BJ (cell line): ENCODE measurements at places on chromosomes 16 and 17.

DNA sequence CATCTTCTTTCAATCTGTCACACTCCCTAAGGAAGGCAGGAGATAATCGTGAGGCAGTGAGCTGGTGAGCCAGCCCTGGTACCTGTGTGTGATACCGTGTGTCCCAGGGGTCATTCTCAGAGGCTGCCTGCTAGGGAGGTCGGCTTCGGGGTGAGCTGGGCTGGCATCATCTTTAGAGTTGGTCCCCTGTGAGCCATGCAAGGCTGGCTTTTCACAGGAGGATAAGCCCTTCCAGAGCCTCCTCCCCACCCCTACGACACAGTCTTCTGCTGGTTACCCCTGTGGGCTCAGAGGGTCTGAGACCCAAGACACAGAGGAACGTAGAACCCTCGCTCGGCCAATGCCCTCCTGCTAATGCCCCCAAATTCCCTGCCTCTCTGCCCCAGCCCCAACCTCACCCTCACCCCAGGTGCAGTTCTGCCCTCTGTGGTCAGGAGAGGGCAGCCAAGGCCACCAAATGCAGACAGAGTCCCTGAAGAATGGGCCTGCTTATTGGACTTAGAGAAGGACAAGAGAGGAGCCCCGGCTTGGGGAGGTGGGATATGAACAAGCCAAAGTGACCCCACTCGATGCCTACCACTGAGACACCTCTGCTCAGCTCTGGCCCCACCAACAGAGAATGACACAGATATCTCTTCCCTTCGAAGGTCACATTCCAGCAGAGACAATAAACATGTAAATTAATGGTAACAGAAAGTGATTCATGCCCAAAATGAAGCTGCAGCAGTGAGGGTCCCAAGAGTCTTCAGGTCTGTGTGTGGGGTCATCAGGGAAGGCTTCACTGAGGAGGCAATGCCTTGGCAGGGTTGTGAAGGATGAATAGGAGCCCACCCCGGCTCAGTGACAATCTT lies 80.8 kb upstream of the CCL1 start:
- no peak for DNase-seq

- peak; percentile 47 for DNase-seq
Observed at GRCh38 chr17:42112552-42113176, at the start of gene DHX58. TSS of gene DHX58 (minus strand) at chr17:42112714. CDS start at chr17:42111892, 822 bp downstream.

DNA sequence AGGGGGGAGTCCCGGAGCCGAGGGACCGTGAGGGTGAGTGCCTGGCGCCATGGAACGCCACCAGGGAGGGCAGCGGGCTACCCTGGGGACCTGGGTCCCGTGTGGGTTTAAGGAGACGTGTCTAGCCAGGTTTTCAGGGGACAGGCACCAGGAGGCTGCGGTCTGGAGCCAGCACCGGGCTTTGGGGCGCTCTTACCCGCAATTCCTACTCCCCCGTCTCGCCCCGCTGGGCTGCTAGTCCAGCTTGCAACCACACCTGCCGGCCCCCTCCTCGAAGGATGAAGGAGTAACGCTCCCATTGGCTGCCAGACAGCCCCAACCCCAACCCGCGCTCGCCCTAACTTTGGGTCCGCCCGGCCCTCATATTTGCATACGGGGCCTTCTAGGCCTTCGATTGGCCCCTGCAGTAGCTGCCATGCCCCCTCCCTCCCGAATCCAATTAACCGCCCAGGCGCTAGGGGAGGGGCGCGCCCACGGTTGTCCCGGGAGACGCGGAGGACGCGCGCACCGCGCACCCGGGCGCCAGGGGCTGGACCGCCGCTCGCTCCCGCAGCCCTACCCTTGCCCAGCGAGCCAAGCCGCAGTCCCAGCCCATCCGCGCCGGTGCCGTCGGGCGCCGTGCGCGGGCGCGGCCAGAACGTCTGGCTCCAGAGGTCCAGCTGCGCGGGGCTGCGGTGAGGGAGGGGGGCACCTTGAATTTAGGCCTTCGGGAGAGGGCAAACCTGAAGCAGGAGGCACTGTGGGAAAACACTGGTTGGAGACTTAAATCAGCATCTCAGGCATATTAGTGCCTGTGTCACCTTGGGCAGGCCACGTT lies at the start of gene TTLL6:
TSS of gene TTLL6 (minus strand) at position 456 of the 817 bp plus-strand sequence. CDS start at position 299, 157 bp downstream.
- DNase-seq: no peak

GRCh38 chr16:1979271-1980029 lies 1.8 kb downstream of the NOXO1 start:
- no peak for DNase-seq

DNA sequence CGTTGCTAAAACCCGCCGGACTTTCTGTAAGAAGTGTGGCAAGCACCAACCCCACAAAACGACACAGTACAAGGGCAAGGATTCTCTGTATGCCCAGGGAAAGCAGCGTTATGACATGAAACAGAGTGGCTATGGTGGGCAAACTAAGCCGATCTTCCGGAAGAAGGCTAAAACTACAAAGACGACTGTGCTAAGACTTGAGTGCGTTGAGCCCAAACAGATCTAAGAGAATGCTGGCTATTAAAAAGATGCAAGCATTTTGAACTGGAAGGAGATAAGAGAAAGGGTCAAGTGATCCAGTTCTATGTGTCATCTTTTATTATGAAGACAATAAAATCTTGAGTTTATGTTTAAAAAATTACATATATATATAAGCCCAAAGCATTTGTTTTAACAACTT lies 20.3 kb downstream of the HELZ start:
- DNase-seq: no peak

- DNase-seq: peak; percentile 93
Observed at GRCh38 chr17:80892019-80892855, 99.4 kb upstream of the CHMP6 start.

GRCh38 chr16:69396187-69397061 lies 10.6 kb upstream of the TERF2 start:
- peak; percentile 74 for DNase-seq

DNA sequence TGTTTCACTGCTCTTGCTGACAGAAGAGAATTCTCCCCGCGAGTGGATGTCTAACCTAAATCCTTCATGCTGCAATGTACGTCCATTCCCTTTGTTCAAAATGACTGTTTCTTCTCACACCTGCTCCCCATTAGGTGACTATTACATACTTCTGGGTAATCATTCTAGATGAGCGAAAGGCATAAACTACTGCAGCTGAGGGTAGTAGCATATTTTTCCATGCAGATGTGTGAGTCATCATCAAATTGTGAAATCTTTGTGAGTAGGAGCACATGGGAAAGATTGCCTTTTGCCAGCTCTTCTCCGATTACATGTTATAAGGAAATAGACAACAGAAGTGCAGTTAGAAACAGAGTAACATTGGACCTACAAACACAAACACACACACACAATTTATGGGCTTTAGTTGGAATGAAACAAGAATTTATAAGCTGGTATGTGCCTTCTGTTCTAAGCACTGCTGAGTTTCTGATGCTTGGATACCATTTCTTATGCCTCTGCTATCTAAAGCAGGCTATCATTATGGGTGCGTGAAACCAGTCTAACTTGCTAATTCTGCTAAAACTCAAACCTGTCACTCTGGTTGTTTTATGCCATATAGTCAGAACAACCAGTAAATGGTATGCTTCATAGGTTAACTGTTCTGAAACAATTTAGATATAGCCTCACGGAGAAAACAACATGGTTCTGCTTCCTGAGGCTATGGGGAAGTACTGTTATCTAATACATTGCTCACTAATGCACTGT lies 346.9 kb upstream of the PSMD7 start:
- DNase-seq: peak; percentile 88

GRCh38 chr16:87165885-87166284 lies 151.3 kb downstream of the C16orf95 start:
- no peak for DNase-seq

- no peak for DNase-seq
Observed at GRCh38 chr16:64809876-64810629, 311.8 kb downstream of the CDH11 start.

DNA sequence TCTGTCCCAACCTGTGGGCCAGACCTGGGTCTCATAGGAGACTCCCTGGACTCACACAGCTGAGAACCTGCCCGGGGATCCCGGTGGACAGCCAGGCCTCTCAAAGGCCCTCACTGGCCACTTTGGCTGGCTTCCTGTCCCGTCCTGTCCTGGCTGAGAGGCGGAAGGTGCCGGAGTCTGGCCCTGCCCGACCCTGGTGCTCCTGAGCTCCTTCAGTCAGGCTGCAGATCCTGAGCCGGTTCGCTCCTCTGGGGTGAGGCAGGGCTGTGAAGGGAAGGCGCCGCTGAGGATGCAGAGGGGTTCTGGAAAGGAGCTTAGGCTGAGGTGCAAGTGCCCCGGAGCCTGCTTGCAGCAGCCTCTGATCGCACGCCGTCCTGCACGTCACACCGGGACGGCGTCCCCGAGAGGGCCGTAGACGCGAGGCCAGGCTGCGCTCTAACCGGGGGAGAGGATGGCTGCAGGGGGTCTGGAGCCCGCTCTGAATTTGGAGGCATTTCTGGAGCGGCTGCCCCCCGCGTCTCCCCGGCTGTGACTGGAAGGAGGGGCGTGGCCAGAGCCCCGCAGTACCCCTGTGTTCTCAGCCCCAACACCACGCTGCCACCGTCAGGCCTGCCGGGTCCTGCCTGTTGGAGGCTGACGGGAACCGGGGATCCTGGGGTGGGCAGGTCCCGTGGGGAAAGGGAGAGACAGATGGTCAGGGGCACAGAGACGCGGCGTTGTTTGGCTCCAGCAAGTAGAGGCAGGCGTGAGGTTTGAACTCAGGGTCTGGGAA lies 4.1 kb downstream of the HGS start:
- no peak for DNase-seq

DNA sequence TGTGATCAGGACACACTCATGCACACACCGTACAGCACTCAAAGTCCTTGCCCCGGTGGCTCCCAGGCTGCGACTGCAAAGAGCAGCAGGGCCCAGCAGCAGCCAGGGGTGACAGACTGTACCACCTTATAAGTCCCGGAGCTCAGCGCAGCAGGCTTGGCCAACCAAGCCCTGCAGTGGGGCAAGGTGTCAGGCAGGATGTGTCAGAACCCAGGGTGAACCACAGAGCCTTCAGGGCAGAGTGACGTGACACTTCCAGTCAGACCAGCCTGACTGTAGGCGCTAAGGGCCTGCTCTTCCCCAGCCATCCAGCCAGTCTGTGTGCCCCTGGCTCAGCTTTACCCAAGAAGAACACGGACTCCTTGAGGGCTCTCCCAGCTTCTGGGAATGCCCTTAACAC lies 204.1 kb downstream of the COPRS start:
- DNase-seq: no peak

GRCh38 chr16:55272744-55273143 lies 51.3 kb upstream of the IRX6 start:
- no peak for DNase-seq

- no peak for DNase-seq
Observed at GRCh38 chr16:81636298-81636993, 142.6 kb upstream of the PLCG2 start.

GRCh38 chr16:14418795-14419225 lies 211.2 kb downstream of the PARN start:
- no peak for DNase-seq

GRCh38 chr16:80114699-80115098 lies 426.1 kb upstream of the DYNLRB2 start:
- DNase-seq: no peak

DNA sequence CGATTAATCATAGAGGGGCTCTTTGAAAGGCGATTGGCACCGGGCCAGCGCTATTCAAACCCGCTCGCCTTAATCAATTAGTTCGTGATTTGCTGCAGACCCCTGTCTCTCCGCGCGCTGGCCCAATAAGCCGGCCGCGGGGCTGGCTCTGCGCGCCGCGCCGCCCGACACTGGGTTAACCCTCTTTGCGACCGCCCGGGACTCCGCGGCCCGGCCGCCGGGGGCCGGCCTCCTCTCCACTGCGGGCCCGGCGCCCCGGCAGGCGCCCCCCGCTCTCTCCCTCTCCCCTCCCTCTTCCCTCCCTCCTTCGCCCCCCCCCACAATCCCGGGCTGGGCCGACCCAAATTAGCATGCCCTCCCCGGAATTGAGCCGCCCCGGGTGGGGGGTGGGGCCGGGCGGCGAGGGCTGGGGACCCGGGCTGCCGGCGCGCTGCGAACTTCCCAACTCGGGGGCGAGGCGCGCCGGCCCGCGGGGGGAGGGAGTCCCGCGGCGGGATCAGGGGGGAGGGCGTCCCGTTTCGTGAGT lies 428 bp upstream of the SALL1 start:
- DNase-seq: no peak

- no peak for DNase-seq
Observed at GRCh38 chr16:58126451-58126961, 2.7 kb downstream of the CFAP20 start.

- DNase-seq: no peak
Observed at GRCh38 chr17:82031303-82031884, at the start of gene RAC3. TSS of gene RAC3 (plus strand) at chr17:82031678. CDS start at chr17:82031762, 84 bp downstream.

DNA sequence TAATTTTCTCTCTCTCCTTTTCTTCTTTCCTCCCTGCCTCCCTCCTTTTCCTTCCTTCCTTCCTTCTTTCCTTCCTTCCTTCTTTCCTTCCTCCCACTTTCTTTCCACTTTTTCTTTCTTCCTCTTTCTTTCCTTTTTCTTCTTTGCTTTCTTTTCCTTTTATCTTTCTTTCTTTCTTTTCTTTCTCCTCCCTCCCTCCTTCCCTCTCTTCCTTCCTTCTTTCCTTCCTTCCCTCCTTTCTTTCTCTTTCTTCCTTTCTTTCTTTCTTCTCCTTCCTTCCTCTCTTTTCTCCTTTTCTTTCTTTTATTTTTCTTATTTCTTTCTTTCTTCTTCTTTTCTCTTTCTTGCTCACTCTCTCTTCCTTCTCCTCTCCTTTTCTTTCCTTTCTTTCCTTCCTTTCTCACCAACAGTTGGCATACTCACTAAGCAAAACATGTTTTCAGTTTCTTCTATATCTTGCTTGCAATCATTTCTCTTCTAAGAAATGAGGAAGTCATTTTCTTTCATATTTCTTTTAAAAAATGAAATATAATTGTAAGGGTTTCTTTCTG lies 97.1 kb upstream of the MAF start:
- no peak for DNase-seq

- DNase-seq: no peak
Observed at GRCh38 chr17:12024327-12024726, 3.6 kb downstream of the MAP2K4 start.

- DNase-seq: no peak
Observed at GRCh38 chr17:64662774-64663367, 764 bp upstream of the SMURF2 start.

GRCh38 chr17:80047176-80047575 lies 10.7 kb downstream of the CCDC40 start:
- DNase-seq: no peak

GRCh38 chr16:17416461-17417311 lies 54.1 kb downstream of the XYLT1 start:
- DNase-seq: no peak
